Karpas-422 (cell line): ENCODE measurements at places on chromosomes 4 and X.
A peak's percentile ranks its signal among the peaks of the same experiment; 100 is the strongest.

GRCh38 chr4:173697840-173698239, 167.8 kb upstream of the HAND2 start:
- no peak for DNase-seq
- no peaks in the 10 kb centered on the region for H3K4me1 ChIP-seq
- H3K36me3 ChIP-seq, result no peaks in the 10 kb centered on the region
- no peaks in the 10 kb centered on the region for H3K27me3 ChIP-seq
- no peak overlapping the region for H3K27ac ChIP-seq

DNA sequence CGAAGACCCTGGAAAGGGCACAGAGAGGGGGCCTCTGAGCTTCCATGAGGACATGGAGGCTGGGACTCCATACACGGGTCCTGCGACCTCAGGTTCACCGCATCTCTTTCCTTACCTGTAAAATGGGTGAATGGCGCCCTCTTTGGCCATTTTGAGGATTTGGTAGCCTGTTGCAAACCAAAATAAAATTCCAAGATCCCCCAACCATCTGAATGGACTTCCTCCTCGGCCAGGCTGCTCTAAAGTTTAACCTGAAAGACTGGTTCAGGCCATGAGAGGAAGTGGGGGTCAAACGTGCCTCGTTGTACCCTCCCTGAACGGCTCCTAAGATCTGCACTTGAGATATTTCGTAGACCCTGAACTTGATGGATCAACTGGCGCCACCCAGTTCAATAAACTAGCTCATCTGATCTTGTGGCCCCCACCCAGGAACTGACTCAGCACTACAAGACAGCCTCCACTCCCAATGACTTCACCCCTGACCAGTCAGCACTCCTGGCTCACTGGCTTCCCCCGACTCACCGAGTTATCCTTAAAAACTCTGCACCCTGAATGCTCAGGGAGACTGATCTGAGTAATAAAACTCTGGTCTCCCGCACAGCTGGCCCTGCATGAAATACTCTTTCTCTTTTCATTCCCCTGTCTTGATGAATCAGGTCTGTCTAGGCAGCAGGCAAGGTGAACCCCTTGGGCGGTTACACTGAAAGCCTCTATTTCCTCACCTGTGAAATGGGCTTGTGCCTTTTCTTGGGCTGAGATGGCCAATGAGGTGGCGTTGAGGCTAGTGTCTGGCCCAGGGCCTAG, 32.9 kb upstream of the GPR78 start:
- H3K4me3 ChIP-seq, result no peak overlapping the region
- no peaks in the 10 kb centered on the region for H3K27me3 ChIP-seq
- peak; percentile 76 for DNase-seq

- H3K27ac ChIP-seq, result no peak overlapping the region
- H3K36me3 ChIP-seq, result no peaks in the 10 kb centered on the region
- H3K4me1 ChIP-seq, result no peaks in the 10 kb centered on the region
- no peak for DNase-seq
- H3K27me3 ChIP-seq, result no peaks in the 10 kb centered on the region
- H3K4me3 ChIP-seq, result no peak overlapping the region
Measured at GRCh38 chr4:92305878-92306520, 2.2 kb downstream of the GRID2 start.

- H3K4me3 ChIP-seq, result no peak overlapping the region
- no peak overlapping the region for H3K27ac ChIP-seq
- peaks cover 21% of the 10 kb centered on the region for H3K4me1 ChIP-seq
- DNase-seq, result no peak
- no peaks in the 10 kb centered on the region for H3K36me3 ChIP-seq
Measured at GRCh38 chrX:2689773-2690666, 1.1 kb upstream of the CD99 start.

DNA sequence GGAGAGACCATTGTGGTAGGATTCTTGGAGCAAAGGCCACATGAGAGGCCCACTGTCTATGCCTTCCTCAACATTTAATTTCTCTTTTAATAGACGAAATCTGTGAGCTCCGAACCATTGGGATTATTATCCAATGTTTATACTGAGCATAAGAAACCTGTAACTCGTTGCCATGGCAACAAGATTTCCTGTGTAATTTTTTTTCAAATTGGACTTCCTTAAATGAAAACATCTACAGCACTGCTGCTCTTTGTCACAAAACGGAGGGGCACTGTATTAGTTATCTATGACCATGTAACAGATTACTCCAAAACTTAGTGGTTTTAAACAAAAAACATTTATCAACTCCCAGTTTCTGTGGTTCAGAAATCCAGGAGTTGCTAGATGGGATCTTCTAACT, 38.7 kb downstream of the PPP1R2C start:
- DNase-seq, result no peak
- no peaks in the 10 kb centered on the region for H3K27me3 ChIP-seq
- H3K27ac ChIP-seq, result no peak overlapping the region
- H3K4me3 ChIP-seq, result no peak overlapping the region

DNA sequence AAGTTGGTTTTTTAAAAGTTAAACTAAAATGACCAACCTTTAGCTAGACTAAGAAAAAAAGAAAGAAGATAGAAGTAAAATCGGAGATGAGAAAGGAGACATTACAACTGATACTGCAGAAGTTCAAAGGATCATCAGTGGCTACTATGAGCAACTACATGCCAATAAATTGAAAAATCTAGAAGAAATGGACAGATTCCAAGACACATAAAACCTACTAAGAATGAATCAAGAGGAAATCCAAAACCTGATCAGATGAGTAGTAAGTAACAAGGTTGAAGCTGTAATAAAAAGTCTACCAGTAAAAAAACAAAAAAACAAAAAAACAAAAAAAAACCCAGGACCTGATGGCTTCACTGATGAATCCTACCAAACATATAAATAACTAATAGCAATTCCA, 16.1 kb downstream of the IQCM start:
- H3K27ac ChIP-seq, result no peak overlapping the region
- DNase-seq, result no peak
- H3K27me3 ChIP-seq, result no peaks in the 10 kb centered on the region
- H3K4me1 ChIP-seq, result no peaks in the 10 kb centered on the region
- H3K4me3 ChIP-seq, result no peak overlapping the region

DNA sequence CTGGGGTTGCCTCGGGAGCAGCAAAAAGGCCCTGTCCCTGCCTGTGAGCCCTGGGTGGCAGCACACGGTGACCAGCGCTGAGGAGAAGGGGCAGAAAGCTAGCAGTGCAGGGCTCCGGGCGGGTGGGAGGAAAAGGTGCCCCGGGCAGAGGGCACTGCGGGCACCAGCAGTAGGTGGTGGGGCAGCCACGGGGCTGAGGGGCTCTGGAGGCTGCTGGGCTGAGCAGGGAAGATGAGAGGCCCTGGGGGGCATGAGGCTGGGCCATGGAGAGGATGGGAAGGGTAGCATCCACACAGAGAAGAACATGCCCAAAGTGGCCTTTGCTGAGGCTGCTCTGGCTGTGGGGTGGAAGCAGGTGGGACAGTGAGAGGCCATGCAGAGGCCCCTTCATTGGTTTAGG, 67.5 kb upstream of the NKX1-1 start:
- H3K4me1 ChIP-seq, result no peaks in the 10 kb centered on the region
- H3K27me3 ChIP-seq, result no peaks in the 10 kb centered on the region
- H3K4me3 ChIP-seq, result no peak overlapping the region
- no peaks in the 10 kb centered on the region for H3K36me3 ChIP-seq
- no peak for DNase-seq

DNA sequence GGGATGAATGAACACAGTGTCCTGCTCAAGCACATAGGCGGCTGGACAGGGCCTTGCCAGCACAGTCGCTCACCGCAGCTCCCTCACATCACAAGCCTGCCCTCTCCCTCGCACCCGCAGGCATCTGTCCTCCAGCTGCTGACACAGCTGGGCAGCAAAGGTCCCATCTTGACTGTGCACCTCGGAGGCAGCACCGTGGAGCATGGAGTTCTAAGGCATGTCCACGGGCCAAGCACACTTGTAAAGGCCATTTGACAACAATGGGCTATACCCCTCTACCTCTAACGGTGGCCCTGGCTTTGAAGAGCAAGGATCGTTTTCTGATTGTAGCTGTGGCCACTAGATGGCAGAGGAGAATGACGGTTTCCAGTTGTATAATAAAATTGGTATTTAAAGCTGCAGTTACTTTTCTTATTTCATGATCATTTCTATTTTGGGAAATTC, 53.8 kb downstream of the APLN start:
- no peak overlapping the region for H3K4me3 ChIP-seq
- no peaks in the 10 kb centered on the region for H3K27me3 ChIP-seq
- peaks cover 26% of the 10 kb centered on the region for H3K4me1 ChIP-seq
- H3K27ac ChIP-seq, result no peak overlapping the region
- peak; percentile 73 for DNase-seq
- H3K36me3 ChIP-seq, result no peaks in the 10 kb centered on the region

DNA sequence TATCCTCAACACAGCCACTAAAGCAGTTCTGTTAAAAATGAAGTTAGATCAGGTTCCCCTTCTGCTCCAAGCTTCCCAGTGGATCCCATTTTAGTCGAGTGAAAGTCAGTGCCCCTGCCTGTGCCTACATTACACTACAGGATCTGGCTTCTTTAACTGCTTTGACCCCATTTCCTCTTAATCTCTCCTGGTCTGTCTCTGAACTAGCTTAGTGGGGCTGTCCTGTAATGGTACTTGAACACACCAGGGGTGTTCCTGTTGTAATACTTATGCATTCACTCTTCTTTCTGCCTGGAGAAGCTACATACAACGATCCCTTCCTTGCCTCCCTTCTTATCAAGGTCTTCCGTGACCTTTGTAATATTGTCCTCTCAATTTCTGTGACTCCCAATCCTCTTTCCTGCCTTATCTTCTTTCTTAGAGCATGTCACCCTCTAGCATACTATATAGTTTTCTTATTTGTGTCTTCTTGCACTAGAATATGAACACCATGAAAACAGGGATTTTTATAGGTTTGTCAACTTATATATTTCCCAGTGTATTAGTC, 16.7 kb downstream of the ARSJ start:
- H3K27me3 ChIP-seq, result no peaks in the 10 kb centered on the region
- H3K4me1 ChIP-seq, result no peaks in the 10 kb centered on the region
- no peak overlapping the region for H3K27ac ChIP-seq
- no peak for DNase-seq
- H3K36me3 ChIP-seq, result no peaks in the 10 kb centered on the region

DNA sequence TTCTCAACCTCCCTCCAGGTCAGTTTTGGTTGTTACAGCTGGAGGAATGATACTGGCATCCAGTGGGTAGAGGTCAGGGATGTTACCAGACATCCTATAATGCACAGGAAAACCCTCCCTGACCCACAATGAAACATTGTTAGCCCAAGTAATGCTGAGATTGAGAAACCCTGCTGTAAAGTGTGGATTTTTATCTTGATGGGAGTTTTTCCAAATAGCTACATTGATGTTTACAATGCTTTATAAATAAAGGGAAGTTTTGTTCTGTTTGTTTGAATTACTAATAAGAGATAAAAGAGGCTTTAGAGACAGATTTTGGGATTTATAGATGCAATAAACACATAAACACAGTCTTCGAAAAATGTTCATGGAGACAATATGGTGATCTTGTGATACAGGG, 194.0 kb upstream of the NUDT6 start:
- no peaks in the 10 kb centered on the region for H3K27me3 ChIP-seq
- DNase-seq, result no peak
- H3K36me3 ChIP-seq, result no peaks in the 10 kb centered on the region
- no peaks in the 10 kb centered on the region for H3K4me1 ChIP-seq

DNA sequence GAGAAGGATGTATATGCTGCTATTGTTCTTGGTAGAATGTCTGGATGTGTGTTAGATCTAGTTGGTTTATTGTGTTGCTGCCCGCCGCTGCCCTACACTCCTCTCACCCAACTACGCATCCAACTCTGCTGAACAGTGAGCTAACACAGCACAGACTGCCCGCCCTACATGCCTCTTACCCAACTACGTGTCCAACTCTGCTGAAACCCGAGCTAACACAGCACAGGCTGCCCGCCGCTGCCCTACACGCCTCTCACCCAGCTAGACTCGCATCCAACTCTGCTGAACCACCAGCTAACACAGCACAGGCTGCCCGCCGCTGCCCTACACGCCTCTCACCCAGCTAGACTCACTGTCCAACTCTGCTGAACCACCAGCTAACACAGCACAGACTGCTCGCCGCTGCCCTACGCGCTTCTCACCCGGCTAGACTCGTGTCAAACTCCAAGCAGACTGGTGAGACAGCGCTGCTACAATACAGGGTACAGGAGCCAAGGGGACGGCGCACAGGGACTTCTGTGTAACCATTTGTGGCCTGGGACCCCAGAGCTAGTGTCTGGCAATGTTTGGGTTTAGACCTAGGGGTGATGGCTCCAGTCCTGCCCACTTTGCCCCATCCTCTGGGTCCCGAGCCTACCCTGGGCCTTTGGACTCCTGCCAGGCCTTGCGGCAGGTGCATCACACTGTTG, 11.6 kb upstream of the CTBP1 start:
- no peaks in the 10 kb centered on the region for H3K36me3 ChIP-seq
- H3K4me1 ChIP-seq, result no peaks in the 10 kb centered on the region
- no peak overlapping the region for H3K4me3 ChIP-seq
- DNase-seq, result no peak

DNA sequence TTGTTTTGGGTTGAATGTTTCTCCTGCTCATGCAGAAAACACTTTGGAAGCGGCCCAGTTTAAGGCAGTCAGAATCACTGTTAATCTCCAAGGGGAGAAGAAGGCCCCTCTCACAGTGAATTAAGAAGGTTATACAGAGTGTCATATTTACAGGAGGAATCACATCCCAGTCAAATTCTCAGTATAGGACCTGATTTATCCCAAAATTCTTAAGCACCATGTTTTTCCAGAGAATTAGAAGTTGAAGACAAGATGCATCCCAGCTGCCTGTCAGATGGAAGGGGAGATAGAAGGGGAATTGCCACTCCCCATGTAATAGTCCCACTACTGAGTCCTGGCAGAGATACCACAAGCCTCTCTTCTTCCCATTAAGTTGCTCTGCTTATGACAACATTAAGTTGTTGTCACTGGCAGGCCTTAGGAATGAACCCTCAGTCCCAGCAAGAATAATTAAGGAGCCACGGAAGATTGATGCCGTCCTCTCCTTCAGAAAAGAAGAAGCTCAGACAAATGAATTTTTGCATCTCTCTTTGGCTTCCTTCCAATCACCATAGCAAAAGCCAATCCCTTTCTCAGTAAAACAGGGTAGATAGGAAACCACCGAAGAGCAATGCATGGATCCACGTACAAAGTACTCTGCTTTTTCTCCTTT, 138.4 kb downstream of the LDB2 start:
- H3K4me3 ChIP-seq, result no peak overlapping the region
- H3K27me3 ChIP-seq, result no peaks in the 10 kb centered on the region
- H3K36me3 ChIP-seq, result no peaks in the 10 kb centered on the region
- DNase-seq, result no peak
- no peaks in the 10 kb centered on the region for H3K4me1 ChIP-seq
- H3K27ac ChIP-seq, result no peak overlapping the region

DNA sequence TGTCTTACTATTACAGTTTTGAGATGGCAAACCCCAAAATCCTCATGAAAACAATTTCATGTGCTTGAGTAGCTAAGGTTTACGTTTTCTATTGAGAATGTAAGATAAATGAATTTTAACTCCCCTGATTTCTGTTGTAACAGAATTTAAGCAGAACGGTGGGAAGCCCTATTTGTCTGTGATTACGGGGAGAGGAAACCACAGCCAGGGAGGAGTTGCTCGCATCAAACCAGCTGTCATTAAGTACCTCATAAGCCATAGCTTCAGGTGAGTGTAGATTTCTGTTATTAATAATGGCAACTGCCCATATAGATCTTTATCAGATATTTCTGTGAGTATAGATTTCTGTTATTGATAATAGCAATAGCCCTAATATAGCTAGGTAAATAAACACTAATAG, 44.2 kb upstream of the RHOH start:
- H3K4me1 ChIP-seq, result peaks cover 43% of the 10 kb centered on the region
- H3K36me3 ChIP-seq, result peaks cover 12% of the 10 kb centered on the region; the same call in 1 of the 2 replicates
- H3K27ac ChIP-seq, result no peak overlapping the region
- H3K4me3 ChIP-seq, result no peak overlapping the region
- DNase-seq, result no peak
